ENCODE measurements at places on chromosomes 6 and 20.
A peak's percentile ranks its signal among the peaks of the same experiment; 100 is the strongest.

- no peak for DNase-seq
Measured at GRCh38 chr6:22727710-22728109, 158.3 kb downstream of the HDGFL1 start.

GRCh38 chr6:113676057-113676456 lies 181.1 kb upstream of the MARCKS start:
- no peak for DNase-seq

DNA sequence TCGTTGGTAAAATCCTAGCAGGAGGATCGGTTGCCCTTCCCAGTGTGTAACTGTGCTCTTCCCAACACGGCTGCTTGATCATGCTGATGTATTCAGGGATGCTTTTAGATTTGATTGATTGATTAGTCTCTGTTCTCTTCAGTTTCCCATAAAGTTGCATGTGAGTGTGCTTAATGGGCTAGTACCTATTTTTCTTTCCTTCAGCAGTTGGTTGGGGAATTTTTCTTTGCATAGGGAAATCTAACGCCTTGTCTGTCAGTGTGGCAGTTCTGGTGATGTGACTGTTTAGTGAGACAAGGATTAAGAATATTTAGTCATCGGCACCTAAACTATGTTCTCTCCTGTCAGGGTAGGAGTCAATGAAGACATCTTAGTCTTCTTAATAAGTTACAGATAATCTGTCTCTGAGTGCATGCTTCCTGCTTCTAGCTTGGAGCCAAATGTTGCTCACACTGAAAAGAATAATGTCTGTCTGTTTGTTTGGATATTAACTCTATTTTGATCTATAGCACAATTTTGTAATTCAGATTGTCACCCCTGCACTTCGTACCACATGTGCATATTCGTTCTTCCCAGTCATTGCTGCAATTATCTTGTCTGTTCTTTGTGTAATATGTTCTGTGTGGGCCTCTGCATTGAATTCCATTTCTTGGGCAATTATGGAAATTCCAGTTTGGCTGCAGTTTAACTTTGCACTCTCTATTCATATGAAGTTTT lies 169.9 kb downstream of the EDN1 start:
- DNase-seq: no peak

DNA sequence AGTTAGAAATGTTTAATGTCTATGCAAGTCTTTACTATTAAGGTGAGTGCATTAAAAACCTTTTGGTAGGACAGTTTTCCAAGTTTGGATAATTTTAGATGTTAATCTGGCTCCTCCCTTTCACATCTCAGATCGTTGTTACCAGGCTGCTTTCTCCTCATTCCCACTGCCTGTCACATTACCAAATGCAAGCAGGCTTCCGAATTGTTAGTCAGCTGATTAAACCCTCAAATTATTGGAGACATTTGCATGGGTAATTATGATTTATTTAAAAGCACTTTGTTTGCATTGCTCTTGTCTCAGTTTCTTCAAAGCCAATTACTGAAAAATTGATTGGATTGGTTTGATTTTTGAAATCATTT lies 816.5 kb downstream of the KIF16B start:
- DNase-seq: no peak

DNA sequence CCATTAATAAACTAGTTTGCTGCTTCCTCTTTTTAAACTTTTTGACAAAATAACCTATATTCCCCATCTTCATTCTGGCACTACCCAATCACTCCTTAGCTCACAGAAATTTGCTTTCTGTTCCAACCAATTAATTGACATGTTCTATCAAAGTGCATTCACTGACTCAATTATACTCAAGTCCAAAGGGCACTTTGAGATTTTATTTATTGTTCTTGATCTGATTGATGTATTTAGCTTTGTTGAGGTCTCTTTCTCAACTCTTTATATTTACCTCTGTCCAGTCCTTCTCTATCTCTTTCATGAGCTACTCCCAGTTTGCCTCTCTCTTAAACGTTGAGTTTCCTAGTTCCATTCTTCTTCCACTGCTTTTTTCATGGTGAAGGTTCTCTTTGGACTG lies 104.4 kb upstream of the TENT5A start:
- DNase-seq: no peak

GRCh38 chr6:88725111-88725975 lies 238.1 kb downstream of the RNGTT start:
- DNase-seq: no peak

GRCh38 chr6:44024574-44025219 lies 102.6 kb downstream of the MRPL14 start:
- no peak for DNase-seq

DNA sequence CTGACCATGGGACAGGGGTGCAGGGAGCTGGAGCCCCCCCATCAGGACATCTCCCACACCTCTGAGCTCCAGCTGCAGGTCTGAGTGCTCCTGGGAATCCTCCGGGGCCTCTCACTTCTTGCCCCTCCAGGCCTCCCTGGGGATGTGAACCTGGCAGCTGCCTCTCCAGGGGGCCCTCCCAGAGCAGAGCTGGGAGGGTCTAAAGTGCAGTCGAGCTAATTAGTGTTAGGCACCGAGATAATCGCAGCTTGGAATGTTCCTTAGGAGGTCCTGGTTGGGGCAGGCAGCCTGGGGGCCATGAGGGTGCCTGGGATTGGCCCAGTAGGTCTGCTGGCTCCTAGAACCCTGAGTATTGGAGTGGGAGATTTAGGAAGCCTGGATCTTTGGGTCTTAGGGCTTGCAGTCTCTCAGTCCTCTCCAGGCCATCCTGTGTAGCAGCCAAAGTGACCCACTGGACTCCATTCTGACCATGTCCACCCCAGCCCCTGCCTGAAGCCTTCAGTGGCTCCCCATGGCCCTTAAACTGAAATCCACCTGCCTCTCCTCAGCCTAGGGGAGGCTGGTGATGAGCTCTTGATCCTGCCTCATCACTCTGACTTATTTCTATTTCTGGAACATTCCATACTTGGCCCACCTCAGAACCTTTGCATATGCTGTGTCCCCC lies 26.0 kb downstream of the CEBPB start:
- no peak for DNase-seq

GRCh38 chr6:138651491-138651890 lies 122.1 kb upstream of the CCDC28A start:
- no peak for DNase-seq

- DNase-seq: no peak
Measured at GRCh38 chr20:41202426-41202825, 65.1 kb downstream of the PLCG1 start.

DNA sequence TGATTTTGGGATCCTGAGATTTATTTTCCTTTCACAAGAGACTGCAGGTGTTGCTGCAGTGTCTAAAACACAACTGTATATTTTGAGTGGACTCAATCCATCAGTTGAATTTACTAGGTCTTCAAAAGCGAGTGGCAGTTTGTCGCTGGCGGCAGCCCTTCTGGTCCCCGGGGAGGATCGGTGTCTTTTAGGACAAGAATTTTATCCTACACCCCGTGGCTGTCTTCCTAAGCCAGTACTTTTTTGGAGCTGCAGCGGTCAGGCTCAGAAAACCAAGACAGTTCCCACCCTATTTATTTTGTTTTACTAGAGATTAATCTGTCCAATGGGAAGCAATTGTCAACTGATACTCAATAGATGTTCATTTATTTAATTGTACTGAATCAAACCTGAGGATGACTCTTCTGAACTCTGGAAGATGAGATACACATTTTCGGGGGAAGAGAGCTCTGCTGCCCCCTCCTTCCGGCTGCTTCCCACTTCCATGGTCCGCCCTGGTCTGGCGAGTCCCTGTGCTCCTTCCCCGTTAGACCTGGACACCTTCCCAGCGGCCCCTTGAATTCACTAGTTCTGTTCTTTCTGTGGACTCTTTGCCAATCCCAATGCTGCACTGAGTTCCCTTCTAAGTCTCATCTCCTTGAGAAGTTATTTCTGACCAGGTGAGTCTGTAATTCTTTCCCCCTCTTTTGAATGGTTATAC lies 90.6 kb downstream of the ERMARD start:
- no peak for DNase-seq

GRCh38 chr6:44527181-44527580 lies 139.7 kb downstream of the CDC5L start:
- DNase-seq: no peak

- DNase-seq: peak; percentile 29
Measured at GRCh38 chr6:144055121-144055931, 40.0 kb downstream of the SF3B5 start.

DNA sequence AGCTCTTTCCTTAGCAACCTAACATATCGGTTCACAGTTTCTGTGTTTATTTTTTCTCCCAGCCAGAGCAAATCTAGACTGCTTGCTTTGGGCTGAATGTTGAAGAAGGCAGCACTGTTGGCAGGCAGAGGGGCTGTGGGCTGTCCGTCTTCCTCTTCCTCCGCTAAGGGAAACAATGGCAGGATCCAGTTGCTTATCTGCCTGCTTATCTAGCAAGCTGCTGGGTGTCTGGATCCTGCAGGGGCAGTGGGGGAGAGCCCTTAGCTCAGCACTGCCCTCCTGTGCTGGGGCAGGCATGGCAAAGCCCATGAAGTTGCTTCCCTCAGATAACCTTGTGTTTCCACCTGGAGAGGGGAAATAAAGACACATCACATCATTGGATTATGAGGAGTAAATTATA lies 92.7 kb upstream of the CD93 start:
- DNase-seq: no peak

GRCh38 chr6:130625825-130626527 lies 201.2 kb upstream of the SMLR1 start:
- DNase-seq: no peak

GRCh38 chr6:167580619-167580911 lies 246.1 kb upstream of the AFDN start:
- no peak for DNase-seq

DNA sequence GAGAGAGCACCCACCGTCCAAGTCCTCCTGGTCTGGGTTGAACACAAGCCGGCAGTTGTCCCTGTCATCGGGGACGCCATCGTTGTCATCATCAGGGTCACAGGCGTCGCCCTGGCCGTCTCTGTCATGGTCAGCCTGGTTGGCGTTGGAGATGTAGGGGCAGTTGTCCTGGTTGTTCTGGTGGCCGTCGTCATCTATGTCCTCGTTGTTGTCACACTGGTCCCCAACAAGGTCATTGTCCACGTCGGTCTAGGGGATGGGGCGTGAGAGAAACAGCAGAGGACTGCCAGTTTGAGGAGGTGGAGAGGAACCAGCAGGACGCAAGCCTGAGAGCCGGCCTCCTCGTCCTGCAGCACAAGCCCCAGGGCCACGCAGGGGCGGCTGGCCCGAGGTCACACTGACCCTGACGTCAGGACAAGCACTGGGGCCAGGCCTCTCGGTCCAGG lies 28.5 kb downstream of the THBS2 start:
- no peak for DNase-seq

DNA sequence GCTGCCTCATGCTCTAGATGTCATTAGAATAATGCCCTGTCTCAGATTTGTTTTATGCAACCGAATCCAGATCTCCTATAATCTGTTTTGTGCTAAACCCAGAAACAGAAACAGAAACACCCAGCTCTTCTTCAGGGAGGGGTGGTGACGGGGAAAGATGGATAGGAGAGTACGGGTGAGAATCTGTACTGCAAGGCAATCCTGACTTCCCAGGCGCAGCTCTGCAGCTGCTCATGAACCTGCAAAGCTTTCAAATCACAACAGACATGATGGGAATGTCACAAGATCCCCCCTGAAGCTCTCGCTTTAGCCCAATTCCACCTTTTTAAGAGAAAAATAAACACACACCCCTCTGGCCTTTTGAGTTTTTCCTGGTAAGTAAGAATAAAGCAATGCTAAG lies 71.5 kb downstream of the PPP1R3G start:
- no peak for DNase-seq

DNA sequence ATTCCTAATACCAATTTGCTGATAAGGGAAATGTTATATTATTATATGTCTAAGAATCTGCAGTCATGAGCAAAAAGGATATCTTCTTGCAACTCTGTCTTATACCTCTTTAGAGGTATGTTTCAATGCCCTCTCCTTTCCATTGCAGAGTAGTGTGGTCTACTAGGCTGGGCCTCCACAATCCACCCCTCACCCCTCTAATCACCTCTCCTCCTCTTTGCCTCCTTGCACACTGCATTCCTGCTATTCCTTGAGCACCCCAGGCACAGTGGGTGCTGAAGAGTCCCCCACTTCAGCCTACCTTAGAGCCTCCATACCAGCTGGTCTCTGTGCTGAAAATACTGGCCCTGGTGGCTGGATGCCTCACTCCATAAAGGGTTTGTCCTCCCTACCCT lies 26.9 kb downstream of the ARMC2 start:
- no peak for DNase-seq

GRCh38 chr6:46468403-46469010 lies 22.7 kb downstream of the RCAN2 start:
- no peak for DNase-seq

DNA sequence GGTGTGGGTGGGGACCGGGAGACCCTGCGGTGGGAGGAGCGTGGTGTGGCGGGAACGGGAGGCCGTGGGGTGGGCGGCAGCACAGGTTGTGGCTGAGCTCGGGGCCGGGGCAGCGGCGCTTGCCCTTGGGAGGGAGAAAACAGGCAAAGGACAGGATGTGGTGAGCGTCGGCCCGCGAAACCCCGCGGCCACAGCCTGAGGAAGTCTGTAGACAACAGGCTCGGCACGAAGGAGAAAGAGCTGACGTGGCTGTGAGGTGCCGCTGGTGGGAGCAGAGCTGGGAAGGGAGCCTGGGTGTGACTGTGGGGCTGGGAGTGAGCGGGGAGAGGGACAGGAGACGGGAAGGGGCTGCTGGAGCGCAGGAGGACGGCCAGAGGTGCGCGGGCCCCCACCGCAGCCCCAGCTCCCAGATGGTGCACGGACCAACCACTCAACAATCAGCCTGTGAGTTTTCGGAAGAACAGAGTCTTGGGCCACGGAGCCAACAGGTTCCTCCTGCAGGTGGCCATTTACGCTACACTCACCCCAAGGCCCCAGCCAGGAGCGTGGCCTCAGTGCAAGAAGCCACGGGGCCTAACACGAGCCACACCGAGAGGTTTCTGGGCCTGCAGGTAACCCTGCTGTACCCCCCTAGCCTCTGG lies 202.8 kb downstream of the DLL1 start:
- peak; percentile 29 for DNase-seq

DNA sequence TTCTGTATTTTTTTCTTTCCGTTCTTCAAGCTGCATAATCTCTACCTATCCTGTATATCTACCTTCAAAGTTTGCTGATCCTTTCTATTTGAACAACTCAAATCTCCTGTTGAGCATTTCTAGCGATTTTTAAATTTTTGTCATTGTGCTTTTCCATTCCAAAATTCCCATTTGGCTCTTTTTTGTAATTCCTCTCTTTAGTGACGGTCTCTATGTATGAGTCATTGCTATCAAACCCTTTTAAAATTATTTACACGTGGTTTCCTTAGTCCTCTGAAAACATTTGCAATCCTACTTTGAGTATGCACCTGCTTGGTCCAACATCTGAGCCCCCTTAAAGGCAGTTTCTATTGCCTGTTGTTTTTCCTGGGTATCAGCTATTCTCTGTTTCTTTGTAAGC lies 100.5 kb upstream of the FOXC1 start:
- DNase-seq: no peak

DNA sequence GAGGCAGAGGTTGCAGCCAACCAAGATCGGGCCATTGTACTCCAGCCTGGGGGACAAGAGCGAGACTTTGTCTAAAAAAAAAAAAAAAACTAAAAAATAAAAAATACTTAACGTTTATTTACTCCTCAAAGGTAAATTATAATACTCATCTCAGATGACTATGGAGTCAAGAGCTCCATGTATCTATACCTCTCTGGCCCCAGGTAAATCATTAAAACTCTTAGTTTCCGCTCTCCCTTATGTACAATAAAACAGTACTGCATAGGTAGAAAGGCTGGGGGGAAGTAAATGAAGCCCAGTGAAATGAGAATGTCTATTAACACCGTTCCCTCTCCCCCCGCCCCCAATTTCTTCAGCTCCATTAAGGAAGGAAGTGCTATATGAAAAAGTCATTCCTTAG lies 1.2 kb downstream of the SRSF12 start:
- DNase-seq: no peak
